ENCODE measurements at places on chromosomes 4 and X. TPM values are rescaled to one million over a fixed set of nuclear protein-coding genes. Genes with fewer than 3 reads are reported as not detected.

The GAGE12D gene
- not detected for total RNA-seq

The UCP1 gene
- not detected for total RNA-seq

The DNAJB14 gene
- 73.4 TPM for total RNA-seq

The GPR82 gene
- total RNA-seq = not detected

The TBX22 gene
- not detected for total RNA-seq

The TRO gene
- 5.8 TPM for total RNA-seq

The EPHA5 gene
- total RNA-seq = not detected

The CASP6 gene
- 7.7 TPM for total RNA-seq

The PITX2 gene
- not detected for total RNA-seq

The SULT1B1 gene
- 0.10 TPM for total RNA-seq

The HMX1 gene
- not detected for total RNA-seq

The DCAF4L1 gene
- total RNA-seq = 0.19 TPM

The DAPP1 gene
- total RNA-seq = 169 TPM

The GLRA2 gene
- total RNA-seq = not detected

The ARMCX1 gene
- 0.17 TPM for total RNA-seq

The PRSS12 gene
- not detected for total RNA-seq

The GLRA3 gene
- 0.22 TPM for total RNA-seq

The SORCS2 gene
- total RNA-seq = not detected

The TCEAL4 gene
- total RNA-seq = 23.1 TPM

The TMPRSS11B gene
- not detected for total RNA-seq

The TSPAN7 gene
- total RNA-seq = not detected

The IL13RA2 gene
- not detected for total RNA-seq

The SGMS2 gene
- total RNA-seq = not detected

The PALLD gene
- not detected for total RNA-seq

The ESX1 gene
- not detected for total RNA-seq

Measured in B cell (primary cell).